ENCODE measurements at places on chromosomes 4 and X. TPM values are rescaled to one million over a fixed set of nuclear protein-coding genes. Genes with fewer than 3 reads are reported as not detected.

- DNase-seq, result no peak
Measured at GRCh38 chrX:38287674-38288073, 39.6 kb downstream of the RPGR start.

DNA sequence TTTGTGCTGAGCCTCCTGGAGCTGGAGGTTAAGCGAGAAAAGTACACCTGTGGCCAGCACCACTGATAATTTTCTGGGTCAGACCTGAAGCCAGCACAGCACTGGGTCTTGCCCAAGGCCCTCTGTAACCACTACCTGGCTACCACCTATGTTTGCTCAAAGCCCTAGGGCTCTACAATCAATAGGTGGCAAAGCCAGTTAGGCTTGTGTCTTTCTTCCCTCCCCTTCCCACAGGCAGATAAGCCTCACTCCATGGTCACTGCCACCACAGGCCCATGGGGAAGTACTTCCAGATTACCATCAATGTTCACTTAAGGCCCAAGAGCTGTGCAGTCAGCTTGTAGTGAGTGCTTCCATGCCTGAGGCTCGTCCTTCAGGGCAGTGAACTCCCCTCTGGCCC is 35.2 kb upstream of the ARMCX4 start:
- DNase-seq, result no peak

DNA sequence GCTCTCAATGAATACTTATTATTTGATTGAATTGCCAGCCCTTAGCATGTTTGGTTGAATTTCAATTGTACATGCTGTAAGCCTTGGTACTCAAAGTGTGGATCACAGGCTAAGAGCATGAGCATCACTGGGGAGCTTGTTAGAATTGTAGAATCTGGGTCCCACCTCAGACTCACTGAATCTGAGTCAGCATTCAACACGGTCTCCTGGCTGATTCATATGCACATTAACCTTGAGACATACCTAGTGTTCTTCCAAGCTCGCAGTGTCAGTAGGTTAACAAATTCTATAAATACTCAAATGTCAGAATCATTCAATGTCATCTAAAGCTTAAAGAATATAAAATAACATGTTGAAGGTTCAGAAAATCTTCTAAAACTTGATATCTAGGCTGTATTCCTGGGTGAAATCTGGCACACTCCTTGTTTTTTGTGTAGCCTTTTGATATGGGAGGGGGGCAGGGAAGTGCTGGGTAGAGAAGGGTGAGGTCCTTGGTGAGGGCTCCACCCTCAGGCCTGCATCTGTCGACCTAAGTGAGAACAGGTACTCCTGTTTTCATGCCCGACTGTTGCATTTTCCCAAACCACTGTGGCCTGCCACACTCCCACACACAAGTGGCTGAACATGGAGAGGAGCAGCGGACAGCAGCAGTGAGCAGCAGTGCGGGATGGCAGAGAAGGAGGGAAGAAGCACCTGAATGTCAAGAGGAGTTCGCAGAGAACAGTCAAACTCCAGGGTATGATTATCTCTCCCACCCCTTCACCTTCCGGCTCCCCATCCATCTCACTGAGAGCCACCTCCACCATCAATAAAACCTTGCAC is 529.6 kb upstream of the IGFBP7 start:
- no peak for DNase-seq

DNA sequence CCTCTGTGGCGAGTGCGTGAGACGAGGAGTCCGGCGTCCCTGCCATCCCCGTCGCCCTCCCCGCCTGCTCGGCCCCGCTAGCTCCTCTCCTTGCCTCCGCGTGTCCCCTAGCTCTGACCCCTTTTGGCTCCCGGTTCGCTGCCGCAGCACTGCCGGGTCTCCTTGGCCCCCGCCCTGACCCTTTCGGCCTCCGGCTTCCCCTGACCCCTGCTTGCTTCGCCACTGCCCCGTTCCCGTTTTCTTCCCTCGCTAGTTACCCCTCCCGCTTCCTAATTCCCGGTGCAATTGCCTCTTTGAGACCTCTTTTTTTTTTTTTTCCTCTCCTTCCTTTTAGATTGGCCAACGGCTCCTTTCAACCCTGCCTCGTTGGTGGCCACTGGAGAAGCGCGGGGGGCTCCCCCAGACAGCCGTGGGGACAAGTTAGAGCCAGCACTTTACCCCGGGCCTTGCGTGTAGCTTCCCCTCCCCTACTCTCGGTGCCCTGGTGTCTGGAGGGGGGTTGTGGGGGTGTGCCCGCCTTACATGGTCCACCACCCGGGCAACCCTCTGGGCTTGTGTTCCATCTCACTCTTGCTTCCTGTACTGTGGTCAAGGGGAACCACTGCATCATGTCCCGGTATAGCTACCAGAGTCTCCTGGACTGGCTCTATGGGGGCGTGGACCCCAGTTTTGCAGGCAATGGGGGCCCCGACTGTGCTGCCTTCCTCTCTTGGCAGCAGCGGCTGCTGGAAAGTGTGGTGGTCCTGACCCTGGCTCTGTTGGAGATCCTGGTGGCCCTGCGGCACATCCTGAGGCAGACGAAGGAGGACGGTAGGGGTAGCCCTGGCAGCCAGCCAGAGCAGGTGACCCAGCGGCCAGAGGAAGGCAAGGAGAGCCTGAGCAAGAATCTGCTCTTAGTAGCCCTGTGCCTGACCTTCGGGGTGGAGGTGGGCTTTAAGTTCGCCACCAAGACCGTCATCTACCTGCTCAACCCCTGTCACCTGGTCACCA is 548 bp downstream of the TMEM164 start:
- DNase-seq, result no peak

DNA sequence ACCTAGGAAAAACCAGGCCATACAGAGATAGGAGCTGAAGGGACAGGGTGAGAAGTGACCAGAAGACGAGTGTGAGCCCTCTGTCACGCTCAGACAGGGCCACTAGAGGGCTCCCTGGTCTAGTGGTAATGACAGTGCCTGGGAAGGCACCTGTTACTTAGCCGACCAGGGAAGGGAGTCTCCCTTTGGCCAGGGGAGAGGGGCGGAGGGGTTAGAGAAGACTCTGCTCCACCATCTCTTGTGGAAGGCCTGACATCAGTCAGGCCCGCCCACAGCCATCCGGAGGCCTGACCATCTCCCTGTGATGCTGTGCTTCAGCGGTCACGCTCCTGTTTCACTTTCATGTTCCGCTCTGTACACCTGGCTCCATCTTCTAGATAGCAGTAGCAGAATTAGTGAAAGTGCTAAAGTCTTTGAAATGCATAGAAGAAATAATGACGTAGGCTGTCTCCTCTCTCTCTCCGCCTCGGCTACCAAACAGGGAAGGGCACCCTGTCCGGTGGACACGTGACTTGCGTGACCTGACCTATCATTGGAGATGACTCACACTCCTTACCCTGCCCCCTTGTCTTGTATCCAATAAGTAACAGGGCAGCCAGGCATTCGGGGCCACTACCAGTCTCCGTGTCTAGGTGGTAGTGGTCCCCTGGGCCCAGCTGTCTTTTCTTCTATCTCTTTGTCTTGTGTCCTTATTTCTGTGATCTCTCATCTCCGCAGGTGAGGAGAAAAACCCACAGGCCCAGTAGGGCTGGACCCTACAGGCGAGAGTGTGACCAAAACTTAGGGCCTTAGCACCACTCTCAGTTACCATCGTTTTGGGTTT is 26.7 kb downstream of the HTT-AS start:
- DNase-seq, result peak; percentile 57

- no peak for DNase-seq
Measured at GRCh38 chrX:19695884-19696283, 180.6 kb upstream of the MAP3K15 start.

- DNase-seq, result peak; percentile 4
Measured at GRCh38 chrX:139930916-139931645, 1.8 kb downstream of the ATP11C start.

DNA sequence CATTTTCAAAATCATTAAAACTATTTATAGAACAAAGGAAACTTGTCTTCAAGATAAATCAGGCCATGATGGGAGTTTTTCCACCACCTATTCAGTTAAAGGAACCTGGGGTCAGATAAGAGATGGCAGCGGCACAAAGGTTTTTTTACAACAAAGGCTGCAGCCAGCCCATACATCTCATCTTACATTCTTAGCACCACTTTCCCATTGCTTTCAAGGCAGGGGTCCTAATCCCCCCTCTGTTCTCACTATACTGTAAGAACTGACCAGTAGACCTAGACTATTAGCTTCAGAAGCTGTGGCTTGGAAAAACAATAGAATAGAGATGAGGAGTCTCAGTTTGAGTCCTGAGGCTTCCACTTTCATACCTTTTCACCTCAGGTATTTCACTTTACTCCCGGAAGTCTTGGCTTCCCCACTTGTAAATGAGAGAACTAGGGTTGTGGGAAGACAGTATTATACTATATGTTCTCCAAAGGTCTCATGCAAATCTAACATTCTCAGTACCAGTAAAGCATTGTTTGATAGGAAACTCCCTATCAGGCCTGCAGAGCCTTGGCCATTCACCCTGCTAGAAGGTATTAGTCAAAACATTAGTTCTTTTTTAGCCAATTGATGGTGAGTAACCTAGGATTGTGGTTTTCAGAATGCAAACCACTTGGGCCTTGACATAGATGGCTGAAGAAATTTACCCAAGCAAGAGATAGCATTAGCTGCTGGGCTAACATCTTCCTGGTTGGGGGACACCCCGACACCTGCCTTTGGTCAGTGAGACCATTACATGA is 182.9 kb upstream of the PBDC1 start:
- DNase-seq, result no peak

GRCh38 chr4:2333916-2334644 is 72.2 kb upstream of the MXD4 start:
- DNase-seq, result no peak

DNA sequence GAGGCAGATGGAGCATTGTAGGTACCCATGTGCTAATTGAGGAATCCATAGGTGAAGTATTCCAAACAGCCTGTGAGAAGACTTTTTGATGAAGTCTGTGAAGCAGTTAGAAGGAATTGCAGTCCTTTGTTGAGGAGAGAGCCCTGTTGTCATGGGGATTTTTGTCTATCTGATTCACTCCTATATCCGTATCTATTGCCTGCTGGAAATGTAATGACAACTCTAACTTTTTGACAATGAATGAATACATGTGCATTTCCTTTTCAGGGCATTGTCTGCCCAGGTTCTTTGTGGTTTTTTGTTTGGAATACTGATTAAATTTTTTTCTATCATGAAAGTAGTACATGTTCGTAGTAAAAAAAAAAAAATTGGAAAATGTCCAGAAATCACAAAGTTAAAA is 31.1 kb downstream of the STK32B start:
- DNase-seq, result no peak

GRCh38 chr4:138952411-138952810 is 63.2 kb upstream of the NOCT start:
- DNase-seq, result no peak

DNA sequence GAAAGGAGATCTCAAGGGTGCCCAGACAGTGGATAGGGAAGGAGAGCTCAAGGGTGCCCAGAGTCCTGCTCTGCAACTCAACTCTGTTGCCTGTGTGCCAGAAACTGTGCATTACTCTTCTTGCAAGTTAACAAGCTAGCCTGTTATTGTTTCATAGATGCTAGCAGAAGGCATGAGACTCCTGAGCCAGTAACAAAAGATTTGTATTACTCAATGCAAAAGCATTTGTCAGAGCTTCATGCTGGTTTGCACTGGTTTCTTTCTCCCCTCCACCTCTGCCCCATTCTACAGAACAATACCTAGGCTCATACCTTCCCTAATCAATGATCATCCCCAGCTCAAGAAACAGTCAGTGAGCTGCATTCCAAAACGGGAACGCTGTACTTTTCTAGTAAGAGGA is 124.5 kb upstream of the NEIL3 start:
- no peak for DNase-seq

DNA sequence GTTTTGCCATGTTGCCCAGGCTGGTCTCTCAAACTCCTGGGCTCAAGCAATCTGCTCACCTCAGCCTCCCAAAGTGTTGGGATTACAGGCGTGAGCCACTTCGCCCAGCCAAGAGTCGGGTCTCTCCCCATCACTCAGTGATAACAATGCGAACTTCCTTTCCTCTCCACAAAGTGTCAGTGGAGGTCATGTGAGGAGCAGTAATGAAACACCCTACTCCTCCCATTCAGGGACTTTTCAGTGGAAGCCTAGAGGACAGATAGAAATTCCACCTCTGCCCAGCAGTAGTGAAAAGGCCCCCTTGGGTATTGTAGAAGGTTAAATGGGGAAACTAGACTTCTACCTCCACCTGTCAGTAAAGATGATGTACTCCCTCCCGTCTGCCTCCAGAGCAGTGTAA is 141.9 kb upstream of the STK26 start:
- DNase-seq, result no peak

DGAT2L6 gene
- total RNA-seq, result not detected

PITX2 gene
- not detected for total RNA-seq

DCAF16 gene
- 27.5 TPM for total RNA-seq

HSFX4 gene
- total RNA-seq, result not detected

SHROOM2 gene
- 2.7 TPM for total RNA-seq
